Stimulated activated CD8-positive, alpha-beta memory T cell treated with anti-CD3 and anti-CD28 coated beads, Interleukin-15, amount 100 ng/mL, for 1 hour (primary cell): ENCODE measurements at places on chromosomes 6 and 20.

GRCh38 chr6:92376691-92377090 is 1042.7 kb downstream of the EPHA7 start:
- DNase-seq: no peak

DNA sequence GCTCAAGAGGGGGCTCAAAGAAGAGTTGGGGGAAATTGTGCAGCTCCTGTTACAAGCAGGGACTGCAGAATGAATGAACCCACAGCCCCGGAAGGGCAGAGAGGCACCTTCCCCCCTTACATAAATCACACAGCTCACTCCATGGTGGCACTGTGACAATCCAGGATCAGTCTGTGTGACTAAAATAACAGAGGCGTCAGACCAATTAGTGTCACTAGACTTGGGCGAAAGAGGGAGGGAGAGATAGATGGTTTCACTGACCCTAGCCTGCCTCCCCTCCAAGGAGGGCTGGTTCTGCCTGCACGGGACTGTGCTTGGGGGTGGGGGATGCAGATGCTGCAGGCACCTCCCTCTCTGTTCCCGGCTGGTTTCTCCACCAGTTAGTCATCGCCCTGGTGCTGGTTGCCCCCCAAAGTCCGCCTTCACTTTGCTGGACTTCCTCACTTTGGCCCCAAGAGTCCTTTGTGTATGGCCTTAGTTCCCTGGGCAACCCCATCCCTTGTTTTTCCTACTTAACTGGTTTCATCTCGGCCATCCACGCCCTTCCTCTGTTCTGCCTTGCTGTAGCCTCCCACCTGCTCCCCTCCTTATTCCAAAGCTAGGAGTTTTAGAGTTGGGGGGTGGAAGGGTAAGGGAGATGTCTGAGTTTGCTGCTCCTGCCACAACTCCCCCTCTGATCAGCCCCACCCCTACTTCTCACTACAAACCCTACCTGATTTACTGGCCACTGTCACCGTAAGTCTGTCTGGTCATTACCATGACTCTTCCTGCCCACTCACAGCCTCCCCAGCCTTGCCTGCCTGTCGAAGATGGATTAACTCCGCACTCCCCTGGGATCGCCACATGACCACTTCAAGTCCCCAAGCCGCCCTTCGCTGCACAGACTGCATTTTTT is 17.7 kb downstream of the CCDC167 start:
- DNase-seq: no peak

DNA sequence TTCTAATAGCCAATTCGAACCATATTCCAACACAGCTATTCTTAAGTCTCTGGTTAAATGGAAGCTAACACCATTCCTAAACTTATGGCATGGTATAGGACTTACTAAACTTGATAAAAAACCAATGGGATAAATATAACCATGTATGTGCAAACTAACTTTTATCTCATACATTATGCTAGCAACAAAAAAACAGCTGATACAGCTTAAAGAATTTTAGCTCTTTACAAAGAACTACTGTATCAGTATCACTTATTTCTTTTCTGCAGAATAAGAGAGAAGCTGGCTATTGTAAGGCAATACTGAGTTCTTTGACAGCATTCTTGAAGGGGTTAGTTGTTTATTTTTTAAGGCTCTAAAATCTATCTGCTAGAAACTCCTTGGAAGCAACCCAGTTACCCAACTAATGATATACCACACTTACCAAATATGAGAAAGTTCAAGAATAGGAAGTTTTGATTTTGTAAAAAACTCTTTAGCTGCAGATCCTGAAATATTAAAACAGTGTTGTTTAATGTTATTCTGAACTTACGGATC is 44.9 kb downstream of the REPS1 start:
- no peak for DNase-seq

- DNase-seq: no peak
Observed at GRCh38 chr20:14219801-14220461, 117.5 kb downstream of the FLRT3 start.

GRCh38 chr6:164570801-164571200 is 738.6 kb downstream of the C6orf118 start:
- DNase-seq: no peak

- no peak for DNase-seq
Observed at GRCh38 chr6:24428615-24429014, 25.9 kb downstream of the MRS2 start.

GRCh38 chr6:8579372-8579771 is 144.0 kb upstream of the SLC35B3 start:
- no peak for DNase-seq

DNA sequence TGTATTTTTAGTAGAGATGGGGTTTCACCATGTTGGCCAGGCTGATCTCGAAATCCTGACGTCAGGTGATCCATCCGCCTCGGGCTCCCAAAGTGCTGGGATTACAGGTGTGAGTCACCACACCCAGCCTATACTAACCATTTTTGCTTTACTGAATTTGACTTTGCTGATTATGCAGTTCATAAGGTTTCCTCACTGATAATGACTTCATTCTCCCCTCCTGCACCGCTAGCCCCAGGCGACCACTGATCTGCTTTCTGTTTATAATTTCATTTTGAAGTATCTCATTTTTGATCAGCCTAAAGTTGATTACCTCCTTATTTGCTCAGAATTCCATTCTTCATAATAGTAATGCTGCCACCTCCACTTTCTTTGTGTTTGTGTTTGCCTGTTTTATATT is 48.7 kb upstream of the FAM83D start:
- no peak for DNase-seq

DNA sequence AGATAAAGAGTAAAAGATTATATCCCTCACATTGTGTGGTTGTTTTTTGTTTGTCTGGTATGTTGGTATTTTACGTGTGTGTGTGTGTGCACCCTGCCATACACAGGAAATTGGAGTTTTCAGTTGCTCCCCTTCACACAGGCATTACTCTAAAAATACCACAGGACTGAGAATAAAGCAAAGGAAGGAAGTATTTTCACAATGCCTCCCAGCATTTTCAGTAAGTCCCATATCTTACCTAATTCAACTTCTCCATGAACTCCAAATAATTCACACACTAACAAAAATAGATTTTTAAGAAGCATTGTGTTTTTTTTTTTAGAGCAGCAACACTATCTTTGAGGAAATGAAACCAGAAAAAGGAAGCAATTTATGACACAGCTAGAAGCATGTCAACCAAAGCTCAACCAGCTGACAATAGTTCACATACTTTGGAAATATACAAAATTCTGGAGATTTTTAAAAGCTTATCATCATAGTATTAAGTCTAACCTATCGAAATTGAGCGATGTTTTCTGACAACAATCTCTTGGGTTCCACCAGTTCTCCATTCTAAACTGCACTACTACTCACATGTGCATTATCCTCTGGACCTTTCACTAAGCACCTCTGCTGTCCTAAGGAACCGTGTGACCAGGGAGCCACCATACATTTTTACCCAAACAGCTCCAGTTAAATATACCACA is 2.1 kb downstream of the UBE2J1 start:
- no peak for DNase-seq

DNA sequence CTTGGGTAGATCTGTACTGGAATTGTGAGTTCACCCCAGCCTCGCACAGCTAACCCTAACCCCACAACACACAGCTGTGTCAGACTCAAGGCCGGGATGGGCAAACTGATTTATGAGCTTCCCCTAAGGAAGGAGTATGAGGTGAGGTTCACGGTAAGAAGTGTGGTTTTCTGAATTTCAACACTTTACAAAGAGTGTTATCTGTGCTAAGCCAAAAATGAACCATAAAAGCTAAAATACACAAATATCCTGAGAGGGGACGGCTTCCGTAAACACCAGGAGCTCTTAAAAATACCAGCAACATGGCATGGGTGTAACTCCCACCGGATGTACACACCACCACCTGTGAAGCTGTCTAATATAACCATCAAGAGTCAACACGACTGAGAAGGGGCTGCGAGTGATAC is 101.2 kb downstream of the ATP9A start:
- DNase-seq: no peak

DNA sequence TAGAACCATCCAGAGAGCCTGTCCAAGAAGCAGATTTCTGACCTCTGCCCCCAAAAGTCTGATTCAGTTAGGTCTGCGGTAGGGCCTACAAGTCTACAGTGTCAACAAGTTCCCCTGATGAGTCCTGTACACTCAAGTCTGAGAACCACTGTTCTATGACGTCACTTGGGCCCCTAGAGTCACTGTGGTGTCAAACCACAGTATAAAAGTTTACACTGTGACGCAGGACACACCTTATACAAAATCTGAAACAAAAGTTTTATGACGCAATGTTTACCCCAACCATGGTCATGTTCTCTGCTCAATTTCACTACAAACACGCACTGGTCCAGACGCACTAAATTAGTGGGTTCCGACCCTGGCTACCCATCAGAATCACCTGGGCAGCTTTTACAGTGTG is 17.9 kb downstream of the SLA2 start:
- no peak for DNase-seq

GRCh38 chr6:3916211-3916610 is 67.0 kb downstream of the FAM50B start:
- DNase-seq: no peak

GRCh38 chr20:5160882-5161281 is 34.1 kb downstream of the CDS2 start:
- no peak for DNase-seq

GRCh38 chr6:138231381-138231886 is 13.1 kb upstream of the PBOV1 start:
- no peak for DNase-seq

GRCh38 chr6:166745801-166746668 is 119.0 kb upstream of the RPS6KA2 start:
- DNase-seq: no peak

DNA sequence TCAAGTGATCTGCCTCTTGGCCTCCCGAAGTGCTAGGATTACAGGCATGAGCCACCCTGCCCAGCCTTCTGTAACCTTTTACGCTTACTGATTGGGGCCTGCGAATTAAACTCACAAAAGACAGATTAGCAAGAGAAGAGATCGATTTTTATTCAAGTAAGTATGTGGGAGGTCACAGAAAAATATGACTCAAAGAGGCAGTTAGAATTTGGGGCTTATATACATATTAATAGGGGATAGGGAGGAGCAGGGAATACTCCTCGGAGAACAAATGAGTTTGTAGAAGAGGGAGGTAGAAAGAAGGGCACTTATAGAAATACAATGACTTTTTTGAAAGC is 78.9 kb downstream of the CD24 start:
- DNase-seq: no peak

DNA sequence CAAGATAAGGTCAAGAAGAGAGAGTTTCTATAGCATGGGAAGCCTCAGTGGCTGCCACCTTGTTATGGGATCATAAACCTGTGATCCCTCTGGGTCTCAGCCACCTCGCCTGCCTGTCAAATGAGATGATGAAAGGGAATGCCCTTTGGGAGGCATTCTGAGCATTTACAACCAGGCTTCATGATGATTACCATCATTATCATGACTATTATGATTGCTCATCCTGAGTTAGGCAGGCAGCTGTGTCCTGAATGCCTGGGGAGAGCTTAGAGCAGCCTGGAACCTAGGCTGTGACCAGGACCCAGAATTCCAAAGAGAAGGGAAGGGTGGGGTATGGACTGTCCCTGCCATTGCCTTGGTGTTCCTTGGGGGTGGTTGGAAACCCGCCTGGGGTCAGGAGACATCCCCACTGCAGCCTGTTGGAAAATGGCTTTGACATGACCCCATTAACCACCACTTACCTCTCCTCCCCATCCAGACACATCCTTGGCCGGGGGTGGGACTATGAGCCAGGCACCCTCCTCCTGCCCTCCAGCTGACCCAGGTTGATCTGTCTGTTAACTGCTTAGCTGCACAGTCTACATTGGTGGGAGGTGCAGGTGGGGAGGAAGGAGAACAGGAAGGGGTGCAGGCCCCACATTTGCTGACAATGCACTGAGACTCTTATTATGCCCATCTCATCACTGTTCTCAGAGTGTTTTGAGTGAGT is 51.9 kb downstream of the LRFN2 start:
- DNase-seq: no peak

DNA sequence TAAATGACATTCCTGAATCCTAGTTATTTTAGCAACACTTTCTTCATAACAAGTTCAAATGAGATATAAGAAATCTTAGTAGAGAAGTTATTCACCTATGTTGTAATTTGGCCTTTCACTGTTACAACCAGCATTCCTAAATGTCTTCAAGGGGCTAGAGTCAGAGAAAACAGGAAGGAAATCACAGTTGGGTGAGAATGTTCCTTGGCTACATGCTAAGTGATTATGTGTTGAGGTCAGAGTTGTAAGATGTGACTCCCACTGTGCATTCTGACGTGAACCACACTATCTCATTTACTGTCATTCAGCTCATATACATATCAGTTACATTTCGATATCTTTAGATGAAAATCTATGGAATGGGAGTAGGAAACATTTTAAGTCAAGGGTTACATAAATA is 51.0 kb upstream of the MLIP start:
- no peak for DNase-seq

DNA sequence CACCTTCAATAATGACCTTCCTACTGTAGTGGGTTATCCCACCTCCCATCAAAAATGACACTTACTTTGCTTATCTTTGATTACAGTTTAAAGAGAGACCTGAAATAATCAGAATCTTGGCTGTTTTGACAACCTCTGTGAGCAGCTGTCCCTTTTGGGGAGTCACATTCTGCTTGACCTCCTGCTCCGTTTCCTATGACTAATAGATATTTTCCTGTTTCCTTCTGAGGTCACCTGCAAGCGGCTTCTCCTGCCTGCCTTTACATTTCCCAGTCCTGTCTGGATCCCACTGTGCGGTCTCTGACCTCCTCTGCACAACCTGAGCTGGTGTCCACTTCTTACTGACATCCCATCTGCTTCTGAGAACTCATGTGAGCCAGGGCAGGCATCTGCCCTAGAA is 54.2 kb downstream of the TRAM2 start:
- DNase-seq: no peak

DNA sequence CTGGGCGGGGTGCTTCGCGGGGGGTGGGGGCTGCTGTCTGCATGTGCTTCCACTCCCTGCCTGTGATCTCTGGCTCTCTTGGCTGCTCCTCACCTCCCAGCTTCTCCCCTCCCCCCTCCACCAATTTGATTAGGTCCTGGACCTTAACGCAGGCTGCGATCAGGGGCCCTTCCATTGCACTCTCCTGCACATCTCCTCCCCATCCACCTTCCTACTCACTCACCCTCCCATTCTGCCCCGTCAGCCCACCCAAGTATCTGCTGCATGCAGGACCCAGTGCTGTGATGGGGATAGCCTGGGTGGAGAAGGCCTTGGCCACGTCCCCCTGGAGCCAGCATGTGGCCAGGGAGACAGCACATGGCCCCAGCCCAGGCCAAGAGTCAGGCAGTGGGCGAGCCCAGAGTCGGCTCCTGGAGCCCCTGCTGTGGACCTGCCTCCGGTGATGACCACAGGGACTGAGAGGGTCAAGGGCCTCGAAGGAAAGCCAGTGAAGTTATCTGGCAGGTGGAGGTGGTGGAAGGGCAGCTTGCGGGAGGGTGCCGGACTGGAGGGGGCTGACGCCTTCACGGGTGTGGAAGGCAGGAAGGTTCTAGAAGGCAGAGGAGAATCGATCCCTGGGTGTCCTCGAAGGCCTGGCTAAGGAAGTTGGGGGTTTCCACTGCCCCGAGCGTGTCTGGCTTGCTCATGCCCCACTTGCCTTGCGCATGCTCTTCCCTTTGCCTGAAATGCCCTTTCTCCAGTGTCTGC is 40.7 kb downstream of the SRC start:
- DNase-seq: no peak
